ENCODE measurements at places on chromosomes 4 and X.

DNA sequence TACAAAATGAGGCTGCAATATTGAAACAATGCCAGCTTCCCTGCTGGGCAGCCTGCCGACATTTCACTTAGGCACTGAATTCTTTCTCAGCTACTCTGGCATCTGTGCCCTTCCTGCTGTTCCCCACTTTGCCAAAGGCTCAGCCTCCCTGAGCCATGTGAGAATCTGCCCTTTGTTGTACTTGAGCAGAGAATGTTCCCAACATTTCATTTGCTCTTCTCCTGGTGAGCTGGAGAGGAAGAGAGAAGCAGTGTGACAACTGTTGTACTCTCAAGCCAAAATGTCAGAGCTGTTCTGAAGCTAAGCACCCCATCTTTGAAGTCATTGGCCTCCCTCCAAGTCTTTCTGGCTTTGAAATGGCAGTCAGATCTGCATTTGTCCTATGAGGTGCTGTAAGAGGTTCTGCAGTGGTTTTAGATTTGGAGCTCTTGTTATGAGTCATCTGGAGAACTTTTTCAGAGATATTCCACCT is 32.5 kb downstream of the LANCL3 start:
- DNase-seq = no peak

GRCh38 chr4:112109360-112110058 is 35.7 kb upstream of the FAM241A start:
- DNase-seq = no peak

DNA sequence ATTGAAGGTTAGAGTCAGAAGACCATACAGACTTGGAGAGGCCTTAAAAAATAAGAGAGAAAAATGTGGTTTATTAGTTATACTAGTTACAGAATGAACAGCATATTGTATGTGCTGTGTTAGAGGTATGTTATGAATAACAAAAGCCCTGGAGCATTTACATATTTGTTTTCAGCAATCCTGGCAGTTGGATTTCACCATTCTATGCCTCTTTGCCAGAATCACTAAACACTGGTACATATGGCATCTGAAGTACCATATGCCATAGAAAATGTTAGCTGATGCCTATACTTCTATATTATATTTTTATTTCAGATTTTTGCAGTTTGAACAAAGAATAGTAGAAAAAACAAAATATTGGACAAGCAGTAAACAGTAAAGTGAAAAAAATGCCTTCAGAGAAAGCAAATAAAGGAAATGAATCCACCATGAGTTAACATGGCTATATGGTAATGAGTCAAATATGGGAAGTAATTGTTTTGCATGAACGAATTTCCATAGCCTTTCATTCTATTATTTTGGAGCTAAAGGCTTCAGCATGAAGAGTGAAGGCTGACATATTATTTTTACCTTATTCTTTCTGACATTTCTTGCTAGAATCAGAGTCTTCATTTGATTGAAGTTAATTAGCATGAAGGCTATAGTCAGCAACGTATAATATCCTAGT is 41.9 kb upstream of the PRDM8 start:
- DNase-seq = no peak

GRCh38 chr4:80069837-80070731 is 2.9 kb downstream of the ANTXR2 start:
- DNase-seq = no peak

GRCh38 chrX:96361844-96362243 is 322.8 kb upstream of the DIAPH2 start:
- no peak for DNase-seq

GRCh38 chr4:186939766-186940165 is 216.1 kb upstream of the FAT1 start:
- no peak for DNase-seq

DNA sequence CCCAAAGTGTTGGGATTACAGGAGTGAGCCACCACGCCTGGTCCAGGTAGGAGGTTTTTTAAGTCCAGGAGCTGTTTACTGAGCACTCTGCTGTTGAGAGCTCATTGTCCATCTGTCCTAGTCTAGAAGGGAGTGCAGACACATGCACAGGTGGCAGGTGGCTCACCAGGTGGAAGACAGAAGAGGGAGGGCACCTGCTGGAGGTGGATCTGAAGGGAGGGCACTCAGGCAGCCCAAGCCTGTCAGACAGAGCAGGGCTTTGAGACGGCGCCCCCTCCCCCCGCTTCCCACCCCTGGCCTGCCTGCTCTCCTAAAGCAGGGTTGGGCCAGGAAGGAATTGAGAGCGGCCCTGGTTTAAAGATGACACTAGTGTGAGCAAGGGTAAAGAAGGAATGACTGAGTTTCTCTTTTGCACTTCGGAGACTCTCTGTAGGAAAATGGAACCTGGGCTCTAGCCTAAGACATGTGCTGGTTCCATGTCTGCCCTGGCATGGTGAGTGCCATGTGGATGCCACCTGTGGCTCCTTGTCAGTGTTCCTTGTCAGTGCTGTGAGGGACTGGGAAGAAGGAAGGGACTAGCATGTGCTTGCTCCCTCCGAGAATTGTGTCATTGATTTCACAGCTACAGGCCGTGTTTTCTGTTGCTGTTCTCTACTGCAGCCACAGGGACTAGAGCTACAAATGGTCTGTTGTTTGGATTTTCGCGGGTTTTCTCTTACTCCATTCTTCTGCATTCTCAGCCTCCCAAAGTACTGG is 108.6 kb downstream of the TNIP2 start:
- no peak for DNase-seq

- DNase-seq = no peak
Observed at GRCh38 chr4:3768842-3769641, 2.9 kb downstream of the ADRA2C start.

DNA sequence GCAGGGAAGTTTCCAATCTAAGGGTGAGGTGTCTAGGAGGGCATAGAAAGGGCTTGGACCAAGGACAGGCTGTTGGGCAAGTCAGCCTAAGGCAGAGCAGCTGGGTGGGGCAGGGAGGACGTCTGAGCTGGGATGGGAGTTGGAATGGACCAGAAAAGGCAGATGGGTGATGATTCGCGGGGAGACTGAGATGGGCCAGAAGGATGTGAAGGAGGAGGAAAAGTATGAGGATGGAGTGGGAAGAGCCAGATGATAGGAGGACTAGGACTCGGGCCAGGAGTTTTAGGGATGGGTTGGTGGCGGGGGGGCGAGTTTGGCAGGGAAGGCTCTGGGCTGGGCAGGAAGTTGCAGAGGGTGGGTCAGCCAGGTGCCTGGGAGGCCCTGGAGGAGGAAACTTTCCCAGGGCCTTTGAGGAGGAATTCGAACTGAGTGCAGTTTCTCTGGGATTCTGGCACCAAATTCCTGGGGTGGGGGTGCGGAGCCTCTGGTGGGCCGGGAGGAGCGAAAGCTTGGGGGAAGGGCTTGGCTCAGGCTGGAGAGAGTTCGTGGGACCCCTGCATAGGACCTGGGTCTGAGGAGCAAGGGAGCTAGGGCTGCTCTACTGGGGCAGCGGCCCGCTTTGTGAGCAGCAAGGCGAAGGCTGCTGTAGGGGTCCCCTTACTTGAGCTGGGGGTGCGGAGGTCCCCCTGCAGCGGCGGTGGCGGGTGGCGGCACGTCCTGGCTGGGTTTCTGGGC is 8.7 kb upstream of the TIMP1 start:
- peak; percentile 69 for DNase-seq

- no peak for DNase-seq
Observed at GRCh38 chr4:19698961-19699360, 552.7 kb upstream of the SLIT2 start.

- no peak for DNase-seq
Observed at GRCh38 chrX:121179972-121180371, 132.6 kb downstream of the GLUD2 start.

DNA sequence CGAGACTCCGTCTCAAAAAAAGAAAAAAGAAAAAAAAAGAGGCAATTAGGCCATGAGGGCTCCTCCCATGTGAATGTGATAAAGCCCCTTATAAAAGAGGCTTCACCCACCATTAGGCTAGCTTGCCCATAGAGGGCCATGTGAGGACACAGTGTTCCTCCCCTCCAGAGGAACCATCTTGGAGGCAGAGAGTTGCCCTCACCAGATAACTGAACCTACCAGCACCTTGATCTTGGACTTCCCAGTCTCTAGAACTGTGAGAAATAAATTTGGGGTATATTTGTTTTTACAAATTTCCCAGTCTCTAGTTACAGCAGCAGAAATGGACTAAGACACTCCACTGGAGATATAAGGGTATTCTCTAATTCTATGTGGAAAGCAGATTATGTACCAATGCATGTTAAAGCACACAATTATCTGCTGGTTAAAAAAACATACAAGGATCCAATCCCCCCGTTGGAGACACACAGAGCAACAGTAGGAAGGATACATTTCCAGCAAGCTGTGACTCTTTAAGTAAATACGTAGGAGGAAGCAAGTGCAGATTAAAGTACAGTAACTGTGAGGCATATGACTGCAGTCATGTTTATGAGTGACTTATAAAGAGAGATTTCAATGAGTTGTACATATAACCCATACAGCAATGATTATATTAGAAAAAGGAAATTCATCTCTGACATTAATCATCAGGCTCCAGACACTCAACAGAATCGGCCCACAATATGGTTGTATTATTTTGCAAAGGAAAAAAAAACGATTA is 21.4 kb downstream of the SH3RF1 start:
- no peak for DNase-seq

DNA sequence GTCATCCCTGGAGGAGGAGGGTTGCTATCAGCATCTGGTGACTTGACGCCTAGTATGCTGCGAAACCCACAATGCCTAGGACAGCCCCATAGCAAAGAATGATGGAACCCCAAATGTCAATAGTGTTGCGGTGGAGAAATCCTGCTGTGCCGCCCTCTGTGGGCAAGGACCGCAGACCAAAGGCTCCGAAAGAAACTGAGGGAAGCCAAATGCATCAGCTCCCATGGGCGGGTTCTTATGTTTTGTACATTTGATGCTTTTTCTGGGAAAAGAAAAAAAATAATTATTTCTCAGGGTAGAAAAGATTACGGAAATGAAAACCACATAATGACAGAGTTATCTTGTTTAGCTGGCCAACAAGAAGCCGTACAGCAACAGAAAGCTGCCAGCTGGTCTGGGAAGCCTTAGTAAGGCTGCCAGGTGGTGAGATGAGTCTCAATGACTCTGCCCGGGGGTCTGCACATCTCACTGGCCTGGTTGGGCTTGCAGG is 95.0 kb upstream of the TBL1X start:
- DNase-seq = no peak

DNA sequence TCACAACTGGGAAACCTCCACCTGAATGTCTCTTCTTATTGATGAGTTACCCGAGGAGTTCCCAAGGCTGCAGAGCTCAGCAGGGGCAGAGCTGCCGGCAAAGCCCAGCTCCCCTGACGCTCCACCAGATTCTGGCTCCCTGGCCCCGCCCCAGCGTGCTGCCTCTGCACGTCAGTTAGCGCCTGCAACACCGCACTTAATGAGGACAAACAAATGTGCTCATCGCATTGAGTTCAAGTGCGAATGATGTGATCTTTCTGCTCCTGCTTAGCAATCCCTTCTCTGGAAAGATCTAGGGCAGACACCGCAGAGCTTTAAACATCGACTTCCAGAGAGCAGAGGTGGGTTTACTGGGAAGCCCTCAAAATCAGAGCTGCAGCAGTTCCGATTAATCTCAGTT is 55.5 kb upstream of the FBXW7 start:
- DNase-seq = no peak

DNA sequence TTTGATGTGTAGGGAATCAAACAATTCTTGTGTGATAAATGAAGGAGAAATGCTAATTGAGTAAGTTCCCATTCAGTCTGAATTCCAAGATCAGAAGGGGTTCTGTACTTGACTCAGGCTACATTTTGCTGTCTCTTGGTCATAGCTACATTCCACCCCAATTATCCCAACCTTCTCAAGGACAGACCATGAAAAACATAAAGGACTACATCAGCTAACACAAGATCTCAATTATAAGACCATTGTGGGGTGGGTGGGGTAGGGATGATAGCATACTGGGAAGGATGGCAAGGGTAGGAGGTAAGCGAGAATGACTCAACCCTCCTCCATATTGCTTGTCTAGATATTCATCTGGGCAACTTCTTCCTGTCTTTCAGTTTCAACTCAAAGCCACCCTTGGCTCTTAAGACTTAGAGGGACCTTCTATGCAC is 87.4 kb upstream of the ETNPPL start:
- no peak for DNase-seq

DNA sequence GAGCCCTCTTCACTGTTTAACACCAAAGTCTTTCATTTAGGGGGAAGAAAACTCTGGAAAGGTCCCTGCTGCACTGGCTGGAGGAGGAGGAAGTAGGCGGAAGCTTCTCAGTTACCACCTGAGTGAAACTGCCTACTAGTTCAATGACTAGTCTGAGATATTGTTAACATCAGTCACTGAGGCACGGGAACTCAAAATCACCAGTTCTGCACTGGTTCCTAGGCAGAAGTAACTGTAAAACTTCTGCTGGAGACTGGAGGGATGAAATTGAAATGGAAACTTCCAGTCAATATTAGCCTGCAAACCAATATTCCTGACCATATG is 178.3 kb downstream of the SNCA start:
- DNase-seq = no peak

GRCh38 chrX:21963731-21964405 is 23.4 kb downstream of the SMS start:
- no peak for DNase-seq

- no peak for DNase-seq
Observed at GRCh38 chr4:122831515-122832196, 5.0 kb downstream of the FGF2 start.

- DNase-seq = peak; percentile 46
Observed at GRCh38 chr4:87078987-87079486, 141.4 kb downstream of the KLHL8 start.

Measured in hepatic stellate cell (primary cell).